Naive thymus-derived CD8-positive, alpha-beta T cell (primary cell): ENCODE measurements at places on chromosomes 16 and 17.

DNA sequence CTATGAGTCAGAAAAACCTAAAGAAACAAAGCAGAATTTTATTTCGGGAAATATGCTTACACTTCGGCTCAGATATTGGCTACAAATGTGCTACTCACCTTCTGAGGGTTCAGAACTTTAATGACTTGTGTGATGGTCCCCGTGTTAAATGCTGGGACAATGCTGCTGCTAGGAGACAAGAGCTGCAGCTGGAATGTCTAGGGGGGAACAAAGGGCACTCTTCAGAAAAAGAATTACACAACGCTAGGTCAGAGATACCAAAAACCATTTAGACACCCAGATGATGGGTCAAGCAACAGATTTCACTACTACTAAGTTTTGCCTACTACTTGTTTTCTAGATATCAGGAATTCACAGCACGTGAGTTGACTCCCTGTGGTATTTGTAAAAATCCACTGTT lies 10.0 kb upstream of the PHLPP2 start:
- DNase-seq: no peak

- DNase-seq: no peak
Observed at GRCh38 chr17:44273607-44274006, 5.7 kb upstream of the SLC4A1 start.

DNA sequence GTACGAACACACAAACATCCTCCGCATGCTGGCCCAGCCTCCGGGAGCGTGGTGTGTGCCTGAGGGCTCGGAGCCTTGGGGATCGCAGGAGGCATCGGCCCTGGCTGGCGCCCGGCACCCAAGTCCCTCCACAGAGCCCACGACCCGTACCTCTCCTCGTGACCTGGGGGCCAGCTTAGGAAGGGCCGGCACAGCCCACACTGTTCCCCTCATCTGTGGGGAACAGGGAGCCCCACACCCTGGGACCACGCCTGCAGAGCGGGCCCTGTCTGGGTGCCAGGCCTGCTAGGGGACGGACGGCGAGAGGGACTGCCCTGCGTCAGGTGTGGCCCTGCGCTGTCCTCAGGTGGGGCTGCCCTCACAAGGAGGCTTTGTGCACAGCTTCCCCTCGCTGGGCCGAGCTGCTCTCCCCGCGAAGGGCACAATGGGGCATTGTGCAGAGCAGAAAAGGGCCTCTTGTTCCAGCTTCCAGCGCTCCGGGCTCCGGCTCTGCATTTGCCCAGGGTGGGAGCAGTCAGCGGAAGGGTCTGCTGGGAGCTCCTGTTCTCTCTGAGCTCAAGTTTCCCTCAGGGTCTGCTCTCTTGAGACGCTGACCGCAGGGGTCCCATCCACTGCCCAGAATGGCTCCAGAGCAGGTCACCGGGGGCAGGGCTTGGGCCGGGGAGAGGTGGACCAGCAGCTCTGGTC lies 1.7 kb upstream of the LMF1 start:
- DNase-seq: no peak

DNA sequence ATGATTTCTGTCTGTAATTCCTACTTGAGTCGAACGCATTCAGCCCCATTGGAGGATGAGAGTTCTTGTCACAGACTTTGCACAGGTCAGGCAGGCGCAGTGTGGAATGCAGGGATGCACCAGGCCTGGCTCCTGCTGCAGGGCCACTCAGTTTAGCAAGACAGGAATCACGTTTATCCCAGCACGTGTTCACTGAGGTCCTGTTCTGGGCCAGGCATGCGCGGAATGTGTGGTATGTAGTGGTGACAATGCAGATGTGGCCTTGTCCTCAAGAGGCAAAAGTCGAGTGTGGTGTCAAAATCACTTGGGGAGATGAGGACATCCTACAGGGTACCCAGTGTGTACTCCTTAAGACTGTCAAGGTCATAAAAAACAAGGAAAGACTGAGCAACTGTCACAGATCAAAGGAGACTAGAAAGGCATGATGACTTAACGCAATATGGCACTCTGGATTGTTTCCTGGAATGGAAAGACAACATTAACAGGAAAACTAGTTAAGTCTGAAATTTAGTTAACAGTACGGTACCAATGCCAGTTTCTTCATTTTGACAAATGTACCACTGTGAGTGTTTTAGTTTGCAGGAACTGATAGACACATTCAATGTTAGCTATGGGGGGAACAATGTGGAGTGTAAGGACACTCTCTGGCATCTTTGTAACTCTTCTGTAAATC lies 121.5 kb upstream of the ADAMTS18 start:
- no peak for DNase-seq

DNA sequence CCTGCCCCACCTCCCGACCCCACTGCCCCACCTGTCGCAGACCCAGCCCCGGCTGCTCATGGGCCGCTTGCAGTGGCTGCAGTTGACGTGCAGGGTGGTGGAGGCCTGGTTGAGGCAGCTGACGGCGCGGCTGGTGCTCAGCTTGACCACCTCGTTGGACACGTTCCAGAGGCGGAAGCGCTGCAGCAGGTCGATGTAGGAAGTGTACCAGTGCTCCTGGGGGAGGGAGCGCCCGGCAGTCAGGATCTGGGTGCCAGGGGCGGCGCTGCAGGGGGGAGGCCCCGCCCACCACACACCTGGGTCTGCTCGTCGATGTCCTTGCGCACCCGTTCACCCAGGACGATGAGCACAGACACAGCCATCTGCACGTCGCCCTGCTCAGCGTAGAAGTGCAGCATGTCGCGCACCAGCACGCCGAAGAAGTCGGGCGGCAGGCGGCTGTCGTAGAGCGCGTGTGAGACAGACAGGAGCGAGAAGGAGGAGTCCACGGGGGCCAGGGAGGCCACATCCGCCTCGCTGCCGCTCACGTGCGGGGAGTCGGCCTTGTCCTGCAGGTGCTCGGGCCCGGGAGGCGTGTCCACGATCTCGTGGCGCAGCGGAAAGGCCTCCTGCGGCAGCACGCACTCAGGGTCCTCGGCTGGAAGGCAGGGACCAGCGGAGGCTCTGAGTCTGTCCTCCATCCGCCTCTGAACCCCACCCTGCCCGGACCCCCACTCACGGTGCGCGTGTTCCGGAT lies 995 bp upstream of the JMJD8 start:
- DNase-seq: no peak

DNA sequence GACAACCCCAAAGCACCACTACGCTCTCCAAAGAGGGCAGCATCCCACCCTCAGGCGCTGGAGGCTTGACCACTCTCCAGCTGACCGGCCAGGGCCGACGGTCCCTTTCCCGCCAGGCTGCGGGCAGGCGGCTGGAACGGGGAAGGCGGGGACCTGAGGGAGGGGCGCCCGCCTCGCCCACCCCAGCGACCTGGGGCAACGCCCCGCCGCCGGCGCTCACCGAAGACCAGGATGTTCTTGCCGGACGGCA lies 431 bp downstream of the DYNC1LI2 start:
- DNase-seq: no peak

- DNase-seq: no peak
Observed at GRCh38 chr16:80066805-80067580, 466.5 kb upstream of the MAF start.

DNA sequence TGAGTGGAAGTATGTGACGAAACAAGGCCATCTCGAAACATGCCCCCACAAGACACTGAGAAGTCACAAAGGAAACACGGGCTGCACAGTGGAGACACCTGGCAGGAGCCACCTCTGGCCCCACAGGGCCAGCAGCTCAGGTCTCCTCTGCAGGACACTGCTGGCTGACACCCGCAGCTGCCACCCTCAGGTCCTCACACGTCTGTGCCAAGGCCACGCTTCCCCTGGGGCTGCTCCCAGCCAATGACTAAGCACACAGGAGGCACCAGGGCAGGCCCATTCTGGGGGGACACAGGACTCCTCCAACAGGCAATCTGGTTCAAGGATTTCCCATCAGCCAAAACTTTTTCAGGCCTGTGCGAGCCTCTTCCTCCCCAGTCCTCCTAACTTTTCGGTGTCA lies 36.4 kb downstream of the MBTPS1 start:
- DNase-seq: no peak

GRCh38 chr16:28982949-28983348 lies 1.9 kb upstream of the LAT start:
- no peak for DNase-seq

GRCh38 chr16:57727610-57728009 lies 8.0 kb upstream of the KATNB1 start:
- DNase-seq: no peak

DNA sequence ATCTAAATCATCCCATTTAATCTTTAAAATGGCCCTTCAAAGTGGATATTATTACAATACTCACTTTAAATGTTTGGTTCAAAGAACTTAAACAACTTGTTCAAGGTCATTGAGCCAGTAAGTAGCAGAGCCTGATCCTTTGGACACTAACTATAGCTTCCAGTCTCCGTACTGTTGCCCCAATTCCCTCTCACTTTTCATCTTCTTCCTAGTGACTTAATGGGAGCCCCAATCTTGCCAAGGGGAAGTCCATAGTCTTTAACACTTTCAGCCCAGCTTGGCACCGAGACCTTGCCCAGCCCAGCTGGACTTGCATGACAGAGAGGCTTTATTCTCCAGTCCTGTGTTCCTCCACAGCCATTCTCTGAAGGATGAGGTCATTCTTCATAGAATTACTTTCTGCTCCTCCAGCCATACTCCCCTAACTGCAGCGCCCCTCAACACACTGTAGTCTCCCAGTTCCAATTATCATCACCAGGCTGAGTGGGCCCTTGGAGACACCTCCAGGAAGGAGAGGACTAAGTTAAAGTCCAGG lies 49.2 kb upstream of the NLK start:
- no peak for DNase-seq

DNA sequence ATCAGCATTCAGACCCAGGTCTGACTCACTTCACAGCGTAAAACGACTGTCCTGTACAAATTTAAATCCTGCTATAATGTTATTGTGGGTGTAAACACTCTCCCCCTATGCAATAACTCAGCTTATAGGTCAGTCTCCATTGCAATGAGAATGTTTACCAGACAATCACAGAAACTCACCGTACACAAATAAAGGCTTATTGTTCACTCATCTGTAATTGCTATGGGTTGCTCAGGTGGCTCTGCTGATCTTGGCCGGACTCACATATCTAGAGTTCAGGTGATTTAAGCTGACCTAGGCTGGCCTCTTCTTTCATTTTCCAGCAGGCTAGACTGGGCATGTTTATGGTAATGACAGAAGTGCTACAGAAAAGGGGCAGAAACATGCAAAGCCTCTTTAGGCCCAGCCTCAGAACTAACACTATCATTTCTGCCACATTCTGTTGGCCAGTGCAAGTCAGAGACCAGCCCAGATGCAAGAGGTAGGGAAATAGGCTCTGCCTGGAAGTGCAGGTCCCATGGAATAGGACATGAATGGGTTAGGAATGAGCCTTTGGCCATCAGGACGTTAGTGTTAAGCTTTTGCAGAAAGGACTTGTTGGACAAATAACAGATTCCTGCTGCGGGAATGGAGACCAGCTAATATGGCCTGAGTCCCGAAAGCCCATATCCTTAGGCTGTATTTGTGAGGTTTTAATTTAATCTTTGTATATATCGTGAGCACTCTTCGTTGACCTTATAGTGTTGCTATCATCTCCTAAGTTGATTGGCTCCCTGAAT lies 44.0 kb downstream of the HLF start:
- DNase-seq: no peak

GRCh38 chr16:49672753-49673152 lies 183.2 kb downstream of the ZNF423 start:
- no peak for DNase-seq

- no peak for DNase-seq
Observed at GRCh38 chr17:77125432-77125901, 15.3 kb upstream of the SEC14L1 start.

GRCh38 chr17:50423553-50424159 lies 2.4 kb upstream of the ACSF2 start:
- no peak for DNase-seq

GRCh38 chr17:33730131-33730530 lies 437.0 kb upstream of the ASIC2 start:
- no peak for DNase-seq

DNA sequence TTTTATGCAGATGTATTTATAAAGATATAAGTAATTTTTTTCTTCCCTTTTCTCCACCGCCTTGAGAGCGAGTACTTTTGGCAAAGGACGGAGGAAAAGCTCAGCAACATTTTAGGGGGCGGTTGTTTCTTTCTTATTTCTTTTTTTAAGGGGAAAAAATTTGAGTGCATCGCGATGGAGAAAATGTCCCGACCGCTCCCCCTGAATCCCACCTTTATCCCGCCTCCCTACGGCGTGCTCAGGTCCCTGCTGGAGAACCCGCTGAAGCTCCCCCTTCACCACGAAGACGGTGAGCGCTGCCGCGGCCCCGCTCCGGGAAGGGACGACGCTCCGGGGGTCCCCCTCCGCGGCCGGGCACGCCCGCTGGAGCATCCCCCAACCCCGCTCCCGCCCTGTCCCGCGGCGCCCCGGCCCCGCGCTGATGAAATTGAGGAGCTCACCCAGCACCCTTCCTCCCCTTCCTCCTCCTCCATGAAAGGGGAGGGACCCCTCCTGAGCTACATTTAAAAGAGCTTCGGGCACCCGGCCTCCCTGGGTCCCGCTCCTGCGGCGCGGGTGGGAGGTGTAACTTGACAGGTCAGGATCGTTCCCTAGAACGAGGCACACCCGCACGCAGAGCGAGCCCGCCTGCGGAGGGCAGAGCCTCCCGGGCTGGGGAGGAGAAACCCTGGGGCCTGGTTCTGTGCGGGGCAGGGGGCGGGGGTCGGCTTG lies 706 bp downstream of the HLF start:
- DNase-seq: no peak

DNA sequence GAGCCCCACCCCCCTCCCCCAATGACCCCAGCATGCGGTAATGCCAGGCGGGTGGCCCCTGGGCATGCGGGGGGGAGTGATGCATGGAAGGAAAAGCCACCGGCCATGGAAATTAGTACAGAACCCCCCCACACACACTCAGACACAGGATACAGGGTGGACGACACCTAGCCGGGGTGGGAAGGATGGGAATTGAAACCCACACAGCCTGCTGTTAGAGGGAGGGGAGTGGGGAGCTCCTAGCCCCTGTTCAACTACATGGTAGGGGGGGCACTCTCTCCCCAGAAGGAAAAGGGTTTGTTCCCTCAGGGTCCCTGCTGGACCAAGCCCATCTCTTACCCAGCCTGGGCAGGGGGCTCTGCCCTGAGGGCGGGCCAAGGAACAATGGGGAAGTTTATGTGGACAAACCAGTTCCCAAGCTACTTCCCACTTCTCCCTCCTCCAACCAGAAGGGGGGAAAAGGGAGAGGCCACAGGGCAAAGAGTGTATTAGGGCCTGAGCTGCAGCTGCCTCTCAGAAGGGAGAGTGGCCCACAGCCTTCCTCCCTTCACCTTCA lies 5.2 kb downstream of the TMUB2 start:
- no peak for DNase-seq

- DNase-seq: no peak
Observed at GRCh38 chr16:483341-484075, 44.0 kb upstream of the CAPN15 start.

GRCh38 chr16:79658301-79659033 lies 57.9 kb upstream of the MAF start:
- DNase-seq: no peak

- peak; percentile 79 for DNase-seq
Observed at GRCh38 chr17:27353461-27354050, 59.6 kb downstream of the WSB1 start.
